Stimulated activated CD4-positive, alpha-beta T cell treated with anti-CD3 and anti-CD28 coated beads, Interleukin-12 subunit alpha, Interleukin-12 subunit beta, amount 100 ng/mL, for 24 hours (primary cell): ENCODE measurements at places on chromosomes 6 and 20.

DNA sequence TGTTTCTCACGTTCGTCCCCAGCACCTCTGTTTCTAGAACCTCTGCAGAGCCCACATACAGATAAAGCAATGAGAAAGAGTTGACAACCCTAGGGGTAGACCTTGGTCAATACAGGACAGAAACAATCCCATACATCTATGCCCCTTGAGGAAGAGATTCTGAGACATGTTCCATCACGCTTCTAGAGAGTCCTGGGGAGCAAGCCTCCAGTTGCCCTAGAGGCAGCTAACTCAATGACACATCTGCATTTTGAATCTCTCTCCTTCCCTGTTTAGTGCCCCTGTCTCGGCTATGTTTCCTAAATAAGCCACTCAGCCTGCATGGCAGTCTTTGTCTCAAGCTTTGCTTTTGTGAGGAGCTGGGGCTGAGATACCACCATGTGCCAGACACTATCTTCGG lies 435.3 kb downstream of the CD83 start:
- no peak for DNase-seq

DNA sequence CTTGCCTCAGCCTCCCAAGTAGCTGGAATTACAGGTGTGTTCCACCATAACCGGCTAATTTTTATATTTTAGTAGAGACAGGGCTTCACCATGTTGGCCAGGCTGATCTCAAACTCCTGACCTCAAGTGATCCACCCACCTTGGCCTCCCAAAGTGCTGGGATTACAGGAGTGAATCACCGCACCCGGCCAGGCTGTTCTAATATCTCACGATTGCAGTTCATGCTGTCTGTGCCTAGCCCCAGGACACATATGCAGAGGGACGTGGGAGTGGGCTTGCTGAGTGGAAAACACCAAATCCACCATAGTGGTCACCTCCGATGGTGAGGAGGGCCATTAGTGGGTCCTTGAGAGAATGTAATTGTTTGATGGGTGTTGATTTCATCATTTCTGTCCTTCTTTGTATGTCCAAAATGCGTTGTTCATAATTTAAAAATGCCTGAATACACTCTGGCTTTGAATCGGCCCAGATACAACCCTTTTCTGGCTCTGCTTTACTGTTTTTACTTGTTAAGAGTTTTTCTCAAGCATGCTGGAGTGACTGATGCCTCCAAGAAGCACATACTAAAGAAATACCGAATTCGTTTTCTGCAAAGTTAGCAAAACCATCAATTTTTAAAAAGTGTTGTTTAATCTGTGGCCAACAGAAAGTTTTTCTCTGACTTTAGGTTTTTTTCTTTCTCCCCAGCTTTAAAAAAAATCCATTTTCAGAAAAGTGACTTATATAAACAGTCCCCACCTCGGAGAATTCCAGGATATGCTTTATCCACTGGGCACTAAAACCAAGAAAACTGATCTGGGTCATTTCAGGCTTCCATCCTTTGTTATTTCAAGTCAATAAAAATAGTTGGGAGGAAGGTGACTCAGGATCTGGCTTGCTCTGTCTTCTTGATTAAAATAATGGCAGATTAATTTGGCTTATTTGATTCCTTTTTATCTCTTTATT lies 18.8 kb upstream of the RALGAPA2 start:
- DNase-seq = no peak

DNA sequence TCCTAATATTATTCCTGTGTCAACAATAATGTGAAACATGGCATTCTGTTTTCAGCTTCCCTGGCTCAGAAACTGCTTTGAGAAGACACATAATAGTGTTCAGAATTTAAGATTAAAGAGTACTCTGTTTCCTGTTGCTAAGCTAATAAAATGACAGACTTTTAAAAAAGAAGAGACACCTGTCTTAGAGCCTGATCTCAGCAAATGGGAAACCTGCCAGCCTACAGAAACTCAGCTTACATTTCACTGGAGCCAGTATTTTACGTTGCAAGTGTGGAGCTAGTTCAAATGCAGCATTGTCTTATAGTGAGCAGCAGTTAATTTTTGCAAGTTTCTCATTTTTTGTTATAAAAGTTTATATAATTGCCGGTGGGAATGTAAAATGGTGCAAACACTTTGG lies 28.8 kb downstream of the KIZ start:
- no peak for DNase-seq

DNA sequence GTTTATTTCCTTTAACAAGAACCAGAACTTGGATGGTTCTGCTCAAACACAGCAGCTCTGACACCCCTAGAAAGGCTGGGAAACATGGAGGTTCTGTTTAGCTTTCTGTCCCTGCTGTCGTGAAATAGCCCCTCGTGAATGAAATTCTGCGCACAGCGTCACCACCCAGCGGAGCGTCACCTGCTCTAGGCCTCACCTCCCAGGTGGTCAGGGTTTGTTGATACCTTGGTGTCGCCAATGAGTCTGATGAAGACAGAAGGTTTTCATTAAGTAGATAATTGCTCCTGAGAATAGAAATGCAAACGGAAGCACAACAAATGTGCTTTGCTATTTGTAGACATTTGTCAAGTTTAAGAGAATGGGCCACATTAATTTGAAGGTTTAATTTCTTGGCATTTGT lies 135.1 kb downstream of the EDN3 start:
- no peak for DNase-seq
